ENCODE measurements at places on chromosomes 12 and 14. TPM values are rescaled to one million over a fixed set of nuclear protein-coding genes. Genes with fewer than 3 reads are reported as not detected.
A peak's percentile ranks its signal among the peaks of the same experiment; 100 is the strongest.

Gene DDN
- 0.25 TPM for total RNA-seq

DNA sequence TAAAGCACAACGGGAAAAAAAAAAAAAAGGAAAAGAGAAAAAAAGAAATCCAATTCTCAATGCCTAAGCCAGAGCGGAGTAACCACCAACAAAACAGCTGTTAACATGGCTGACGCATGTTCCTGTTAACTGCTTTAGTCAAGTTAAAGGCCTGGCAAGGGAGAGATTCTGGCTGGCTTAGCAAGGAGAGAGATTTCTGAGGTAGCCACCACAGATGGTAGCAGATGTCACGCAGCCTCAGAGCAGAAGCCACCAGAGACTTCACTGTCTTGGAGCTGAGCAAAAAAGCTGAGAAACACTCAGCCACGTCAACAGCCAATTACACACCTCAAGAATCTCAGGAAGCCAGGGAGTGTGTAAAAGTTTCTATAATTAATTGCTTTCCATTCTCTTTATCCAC lies 87.1 kb downstream of the TMCC3 start:
- peaks cover 18% of the 10 kb centered on the region for H3K4me1 ChIP-seq
- no peak overlapping the region for H3K27ac ChIP-seq
- no peak overlapping the region for H3K4me3 ChIP-seq
- no peak for DNase-seq

Gene KERA
- not detected for total RNA-seq

- no peaks in the 10 kb centered on the region for H3K36me3 ChIP-seq
- peaks cover 6% of the 10 kb centered on the region for H3K4me1 ChIP-seq
- H3K27ac ChIP-seq, result no peak overlapping the region
- DNase-seq, result peak; percentile 79
These were observed 7.8 kb upstream of the PIP4K2C start for GRCh38 chr12:57583008-57583831.

- peaks cover 74% of the 10 kb centered on the region for H3K4me1 ChIP-seq
- H3K36me3 ChIP-seq, result peaks cover 18% of the 10 kb centered on the region
- H3K27me3 ChIP-seq, result no peaks in the 10 kb centered on the region
- peak overlapping the region; percentile 64 for H3K27ac ChIP-seq
- no peak for DNase-seq
These were observed 303 bp downstream of the PUS7L start for GRCh38 chr12:43758247-43758727.

GRCh38 chr12:95858451-95859343 lies at the start of gene SNRPF:
Gene SNRPF, plus strand, starts transcription at chr12:95858952. Its CDS starts 122 bp downstream, at chr12:95859074.
- H3K4me1 ChIP-seq, result peaks cover 11% of the 10 kb centered on the region
- no peak within 1 kb of the TSS for H3K27ac ChIP-seq
- peaks cover 22% of the 10 kb centered on the region for H3K36me3 ChIP-seq
- DNase-seq, result peak; percentile 95
- H3K27me3 ChIP-seq, result no peaks in the 10 kb centered on the region

DNA sequence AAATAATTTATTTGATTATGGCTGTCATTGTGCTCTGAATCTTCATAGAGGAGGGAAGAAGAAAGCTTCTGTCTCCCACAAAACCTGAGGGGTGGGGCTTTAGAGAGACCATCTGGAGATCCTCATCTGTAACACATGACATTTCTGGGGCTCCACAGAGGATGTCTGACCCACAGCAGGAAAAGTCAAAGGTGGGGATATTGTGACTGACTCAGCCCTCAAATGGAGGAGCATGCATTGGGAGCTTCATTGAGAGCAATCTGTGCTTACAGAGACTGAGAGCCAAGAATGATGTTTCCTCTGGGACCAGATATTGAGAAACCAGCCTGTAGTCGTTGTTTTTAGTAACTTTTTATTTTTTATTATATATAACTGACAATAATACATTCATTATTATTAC lies 158.7 kb downstream of the SYT1 start:
- H3K27me3 ChIP-seq, result no peaks in the 10 kb centered on the region
- H3K4me3 ChIP-seq, result no peak overlapping the region
- H3K27ac ChIP-seq, result no peak overlapping the region
- no peaks in the 10 kb centered on the region for H3K4me1 ChIP-seq
- DNase-seq, result no peak

DNA sequence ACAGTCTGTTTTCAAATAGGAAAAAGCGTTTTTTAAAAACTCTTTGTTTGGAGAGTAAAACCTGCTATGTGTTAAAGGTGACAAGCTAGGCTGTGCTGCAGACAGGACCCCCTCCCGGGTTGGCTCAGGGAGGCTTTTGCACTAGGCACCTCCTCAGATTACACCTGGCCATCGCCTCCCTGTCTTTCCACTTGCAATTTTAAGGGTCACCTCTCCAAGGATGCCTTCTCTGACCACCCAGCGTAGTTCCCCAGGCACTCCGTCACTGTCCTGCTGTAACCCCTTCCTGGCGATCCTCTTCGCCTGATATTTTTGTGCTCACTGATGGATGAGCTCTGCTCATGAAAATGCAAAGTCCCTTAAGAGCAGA lies 80.7 kb downstream of the NTF3 start:
- no peaks in the 10 kb centered on the region for H3K36me3 ChIP-seq
- H3K4me1 ChIP-seq, result peaks cover 5% of the 10 kb centered on the region
- DNase-seq, result no peak
- H3K27ac ChIP-seq, result no peak overlapping the region
- H3K4me3 ChIP-seq, result no peak overlapping the region

- no peaks in the 10 kb centered on the region for H3K27me3 ChIP-seq
- no peak for DNase-seq
- peaks cover 55% of the 10 kb centered on the region for H3K4me1 ChIP-seq
- no peak overlapping the region for H3K4me3 ChIP-seq
- H3K36me3 ChIP-seq, result peaks cover 3% of the 10 kb centered on the region
- no peak overlapping the region for H3K27ac ChIP-seq
These were observed 46.5 kb downstream of the NCOR2 start for GRCh38 chr12:124520907-124521306.

Gene LRP1-AS
- not detected for total RNA-seq

DNA sequence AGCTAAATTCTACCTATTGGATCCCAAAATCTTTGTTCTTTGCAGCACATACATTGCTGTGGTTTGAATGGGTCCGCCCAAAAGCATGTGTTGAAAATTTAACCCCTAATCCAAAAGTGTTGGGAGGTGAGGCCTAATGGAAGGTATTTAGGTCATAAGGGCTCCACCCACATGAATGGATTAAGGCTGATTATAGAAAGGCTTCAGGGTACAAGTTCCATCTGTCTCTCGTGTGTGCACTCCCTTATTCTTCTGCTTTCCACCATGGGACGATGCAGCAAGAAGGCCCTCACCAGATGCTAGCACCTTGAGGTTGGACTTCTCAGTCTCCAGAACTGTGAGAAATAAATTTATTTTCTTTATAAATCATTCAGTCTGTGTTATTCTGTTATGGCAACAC lies 190.9 kb downstream of the SOX5 start:
- H3K27me3 ChIP-seq, result no peaks in the 10 kb centered on the region
- H3K4me1 ChIP-seq, result no peaks in the 10 kb centered on the region
- no peak overlapping the region for H3K27ac ChIP-seq
- H3K4me3 ChIP-seq, result no peak overlapping the region
- H3K36me3 ChIP-seq, result no peaks in the 10 kb centered on the region
- no peak for DNase-seq

Gene DACT1
- total RNA-seq, result 15.1 TPM

Gene KHNYN
- total RNA-seq, result 114 TPM

DNA sequence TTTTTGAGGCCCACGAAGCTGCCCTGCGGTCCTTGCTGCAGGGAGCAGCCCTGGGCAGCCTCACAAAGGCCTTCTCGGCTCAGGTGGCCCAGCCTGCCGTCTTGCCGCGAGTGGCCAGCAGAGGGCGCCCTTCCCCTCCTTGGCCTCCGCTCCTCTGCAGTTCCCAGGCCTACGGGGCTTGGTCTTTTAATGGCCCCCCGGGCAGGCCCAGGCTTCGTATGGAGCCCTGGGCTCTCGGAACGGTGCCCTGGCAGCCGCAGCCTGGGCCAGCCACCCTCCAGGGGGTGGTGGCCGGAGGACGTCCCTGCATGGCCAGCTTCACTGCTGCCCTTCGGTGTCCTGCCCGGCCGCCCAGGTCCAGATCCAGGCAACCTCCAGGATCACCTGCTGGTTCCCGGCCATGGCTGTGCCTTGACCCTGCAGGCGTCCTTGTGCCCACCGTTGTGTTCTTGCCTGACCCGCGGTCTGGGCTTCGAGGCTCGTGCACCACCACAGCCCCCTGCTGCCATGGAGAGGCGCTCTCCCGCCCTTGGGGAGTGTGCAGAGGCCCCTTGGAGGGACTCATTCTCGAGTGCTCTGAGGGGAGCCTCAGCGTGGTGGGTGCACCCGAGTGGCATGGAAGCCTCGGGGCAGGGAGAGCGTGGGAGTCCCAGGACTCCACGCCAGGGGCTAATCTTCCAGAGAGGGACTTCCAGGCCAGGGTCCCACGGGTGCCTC lies 9.4 kb downstream of the ASPG start:
- no peaks in the 10 kb centered on the region for H3K36me3 ChIP-seq
- no peak overlapping the region for H3K4me3 ChIP-seq
- H3K27me3 ChIP-seq, result no peaks in the 10 kb centered on the region
- H3K4me1 ChIP-seq, result peaks cover 5% of the 10 kb centered on the region
- DNase-seq, result peak; percentile 86
- H3K27ac ChIP-seq, result no peak overlapping the region

Gene ENDOU
- total RNA-seq, result 0.26 TPM

GRCh38 chr12:127767656-127768055 lies 499.3 kb upstream of the TMEM132C start:
- H3K4me3 ChIP-seq, result no peak overlapping the region
- H3K4me1 ChIP-seq, result no peaks in the 10 kb centered on the region
- no peak for DNase-seq
- H3K27me3 ChIP-seq, result no peaks in the 10 kb centered on the region
- no peaks in the 10 kb centered on the region for H3K36me3 ChIP-seq

DNA sequence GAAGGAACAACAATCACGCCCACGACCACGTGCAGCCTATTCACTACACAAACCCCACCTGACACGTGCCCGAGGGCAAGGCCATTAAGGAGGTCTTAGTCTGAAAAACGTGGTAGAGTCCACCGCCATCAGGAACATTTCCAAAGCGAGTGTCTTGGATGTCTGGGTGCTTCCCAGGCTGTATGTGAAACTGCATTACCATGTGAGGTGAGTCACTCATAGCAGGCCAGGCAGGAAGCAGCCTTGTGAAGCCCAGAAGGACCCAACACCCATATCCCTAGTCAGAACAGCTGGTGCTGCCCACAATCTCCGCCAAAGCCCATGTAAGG lies 3.3 kb upstream of the KRT79 start:
- no peaks in the 10 kb centered on the region for H3K27me3 ChIP-seq
- peak overlapping the region; percentile 29 for H3K27ac ChIP-seq
- no peaks in the 10 kb centered on the region for H3K36me3 ChIP-seq
- no peak for DNase-seq
- peaks cover 35% of the 10 kb centered on the region for H3K4me1 ChIP-seq
- H3K4me3 ChIP-seq, result peak overlapping the region; percentile 66

Gene SLC17A8
- total RNA-seq, result not detected

Gene DLK1
- total RNA-seq, result not detected

- no peak overlapping the region for H3K27ac ChIP-seq
- H3K4me1 ChIP-seq, result peaks cover 57% of the 10 kb centered on the region
- H3K36me3 ChIP-seq, result peaks cover 2% of the 10 kb centered on the region
- no peak overlapping the region for H3K4me3 ChIP-seq
These were observed 37.0 kb downstream of the DTX1 start for GRCh38 chr12:113093409-113094101.

GRCh38 chr12:21330682-21331253 lies 3.9 kb downstream of the SLCO1A2 start:
- no peak overlapping the region for H3K4me3 ChIP-seq
- no peak for DNase-seq
- no peak overlapping the region for H3K27ac ChIP-seq

Measured in activated T-cell treated with anti-CD3 and anti-CD28 coated beads, Interleukin-2, amount 50 U/mL, for 72 hours (primary cell).